ENCODE measurements at places on chromosomes 6 and 20. TPM values are rescaled to one million over a fixed set of nuclear protein-coding genes. Genes with fewer than 3 reads are reported as not detected.

The DEF6 gene
- total RNA-seq, result 1.5 TPM

The LY6G5B gene
- total RNA-seq, result 4.0 TPM

GRCh38 chr6:114342086-114342825 lies 567 bp downstream of the HS3ST5 start:
- DNase-seq, result no peak

DNA sequence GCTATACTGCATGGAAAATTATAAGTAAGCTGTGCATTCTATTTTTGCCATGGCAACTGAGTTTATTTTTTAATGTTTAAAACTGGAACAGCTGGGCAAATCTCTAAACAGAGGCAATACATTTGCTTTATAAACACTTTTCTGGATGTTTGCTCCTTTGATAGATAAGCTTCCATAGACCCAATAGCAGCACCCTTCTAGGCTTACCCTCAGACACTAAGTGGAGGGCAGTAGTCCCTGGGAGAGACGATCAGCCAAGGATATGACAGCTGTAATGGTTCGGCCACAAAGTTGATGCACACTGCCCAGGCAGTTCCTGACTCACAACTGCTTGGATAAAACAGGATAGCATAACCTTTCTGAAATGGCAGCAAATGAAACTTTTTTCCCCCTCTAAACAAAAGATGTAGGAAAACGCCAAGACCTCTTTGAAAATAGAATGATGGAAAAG lies 8.5 kb upstream of the MRPS10 start:
- DNase-seq, result no peak

The LY6G5C gene
- 0.88 TPM for total RNA-seq

GRCh38 chr6:136994782-136995181 lies 50.0 kb downstream of the IL20RA start:
- DNase-seq, result no peak

DNA sequence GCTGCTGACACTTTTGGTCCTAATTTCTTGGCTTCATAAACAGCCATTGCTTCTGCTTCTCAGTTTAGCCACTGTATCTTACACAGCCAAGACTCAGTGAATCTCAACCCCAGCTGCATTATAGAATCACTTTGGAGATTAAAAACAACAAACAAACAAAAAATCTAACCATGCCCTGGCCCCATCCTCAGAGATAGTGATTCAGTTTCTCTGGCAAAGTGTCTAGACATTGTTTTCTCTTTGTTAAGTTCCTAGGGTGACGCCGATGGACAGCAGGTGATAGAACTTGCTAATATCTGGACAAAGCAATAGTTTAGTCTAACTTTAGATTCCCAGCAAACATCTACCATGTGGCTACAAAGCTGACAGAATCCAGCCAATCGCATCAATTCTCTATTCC lies 2.9 kb downstream of the ADGRF5 start:
- no peak for DNase-seq

DNA sequence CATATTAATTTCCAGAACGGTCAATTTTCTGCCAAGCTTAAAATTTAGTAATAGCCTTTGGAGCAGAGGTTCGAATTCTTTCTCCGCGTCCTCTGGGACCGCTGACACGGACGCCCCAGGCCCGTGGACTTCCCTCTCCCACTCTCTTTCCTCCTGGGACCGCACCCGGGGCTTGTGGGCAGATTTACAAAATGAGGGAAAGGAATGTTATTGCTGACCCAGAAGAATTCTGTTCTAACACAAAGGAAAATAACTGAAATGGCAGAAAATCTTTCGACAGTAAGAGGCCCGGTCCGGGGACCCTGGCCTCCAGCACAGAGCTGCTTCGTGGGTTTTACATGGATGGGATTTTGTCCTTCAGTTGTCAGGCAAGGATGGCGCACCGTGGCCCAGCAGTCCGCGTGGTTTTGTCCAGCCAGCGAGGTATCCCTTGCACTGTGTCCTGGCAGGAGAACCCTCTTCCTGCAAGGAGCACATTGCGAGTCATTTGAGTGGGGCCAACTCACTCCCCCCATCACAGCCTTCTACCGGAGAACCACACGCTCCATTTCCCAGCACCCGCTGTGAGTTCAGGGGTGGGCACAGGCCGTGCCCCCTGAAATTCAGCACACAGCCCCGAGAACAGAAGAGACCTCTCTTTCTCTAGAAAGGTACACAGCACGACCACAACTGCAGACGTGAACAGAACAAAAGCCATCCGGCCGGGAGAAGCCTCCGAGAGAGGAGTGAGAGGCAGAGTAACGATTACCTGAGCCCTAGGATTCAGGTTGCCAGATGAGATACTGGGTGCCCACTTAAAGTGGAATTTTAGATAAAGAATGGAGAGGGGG lies 106.0 kb upstream of the AFDN start:
- DNase-seq, result peak; percentile 18

The SLC17A4 gene
- total RNA-seq, result 19.2 TPM

- peak; percentile 16 for DNase-seq
These were observed 159.2 kb downstream of the SYCP2 start for GRCh38 chr20:59774204-59774641.

The CTSZ gene
- total RNA-seq, result 248 TPM

The NHLRC1 gene
- 2.8 TPM for total RNA-seq

GRCh38 chr20:45094864-45095574 lies 5.9 kb downstream of the KCNS1 start:
- DNase-seq, result no peak

The PHACTR2 gene
- 20.0 TPM for total RNA-seq
